Stimulated activated CD4-positive, alpha-beta T cell treated with anti-CD3 and anti-CD28 coated beads, Interleukin-1b, Interleukin-23, amount 100 ng/mL, for 1 hour (primary cell): ENCODE measurements at places on chromosomes 7 and 10.

DNA sequence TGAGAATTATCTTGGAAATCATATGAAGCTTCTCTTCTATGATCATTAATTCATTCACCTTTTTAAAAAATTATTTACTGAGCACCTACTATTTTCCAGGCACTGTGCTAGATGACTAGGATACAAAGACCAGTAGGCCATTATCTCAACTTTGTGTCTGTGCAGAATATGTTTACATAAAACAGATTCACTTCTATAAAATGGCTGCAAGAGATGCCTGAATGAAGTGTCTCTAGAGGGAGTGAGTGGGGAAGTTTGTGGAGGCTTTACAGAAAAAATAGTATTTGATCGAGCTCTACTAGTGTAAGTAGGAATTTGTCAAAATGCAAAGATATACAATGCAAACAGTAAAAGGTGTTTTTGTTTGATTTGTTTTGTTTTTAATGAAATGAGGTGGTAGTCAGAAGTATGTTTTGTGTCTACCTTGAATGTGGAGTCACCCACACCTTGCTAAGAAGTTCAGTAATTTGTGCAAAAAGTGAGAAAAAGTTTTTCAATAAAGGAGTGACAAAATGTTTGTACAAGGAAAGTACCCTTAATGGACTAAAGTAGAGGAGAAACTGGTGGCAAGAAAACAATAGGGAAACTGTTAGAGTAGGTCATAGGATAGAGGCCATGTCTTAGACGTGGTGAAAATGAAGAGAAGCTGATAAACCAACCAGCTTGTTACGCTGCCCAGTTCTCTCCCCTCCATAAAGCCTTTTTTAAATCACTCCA lies 125.5 kb downstream of the KCND2 start:
- no peak for DNase-seq

DNA sequence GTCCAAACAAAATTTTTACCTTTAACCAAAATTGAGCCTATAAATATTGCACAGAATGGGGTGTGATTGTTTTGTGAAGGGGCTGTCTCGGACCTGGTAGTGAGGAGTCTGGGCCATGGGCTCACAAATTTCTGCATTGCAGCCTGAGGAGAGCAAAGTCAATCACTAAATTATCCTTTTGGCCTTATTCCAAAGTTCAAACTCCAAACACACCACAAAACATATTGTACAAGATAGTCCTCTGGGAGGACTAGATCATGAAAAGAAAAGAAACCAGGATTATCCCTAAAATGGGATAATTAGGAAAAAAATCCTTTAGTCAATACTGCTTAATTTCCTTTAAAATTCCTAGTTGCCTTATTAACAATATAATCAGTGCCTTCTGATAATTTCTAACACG lies 115.5 kb downstream of the BUB3 start:
- no peak for DNase-seq

- peak; percentile 19 for DNase-seq
Measured at GRCh38 chr7:103075337-103075918, 488 bp downstream of the ARMC10 start.

DNA sequence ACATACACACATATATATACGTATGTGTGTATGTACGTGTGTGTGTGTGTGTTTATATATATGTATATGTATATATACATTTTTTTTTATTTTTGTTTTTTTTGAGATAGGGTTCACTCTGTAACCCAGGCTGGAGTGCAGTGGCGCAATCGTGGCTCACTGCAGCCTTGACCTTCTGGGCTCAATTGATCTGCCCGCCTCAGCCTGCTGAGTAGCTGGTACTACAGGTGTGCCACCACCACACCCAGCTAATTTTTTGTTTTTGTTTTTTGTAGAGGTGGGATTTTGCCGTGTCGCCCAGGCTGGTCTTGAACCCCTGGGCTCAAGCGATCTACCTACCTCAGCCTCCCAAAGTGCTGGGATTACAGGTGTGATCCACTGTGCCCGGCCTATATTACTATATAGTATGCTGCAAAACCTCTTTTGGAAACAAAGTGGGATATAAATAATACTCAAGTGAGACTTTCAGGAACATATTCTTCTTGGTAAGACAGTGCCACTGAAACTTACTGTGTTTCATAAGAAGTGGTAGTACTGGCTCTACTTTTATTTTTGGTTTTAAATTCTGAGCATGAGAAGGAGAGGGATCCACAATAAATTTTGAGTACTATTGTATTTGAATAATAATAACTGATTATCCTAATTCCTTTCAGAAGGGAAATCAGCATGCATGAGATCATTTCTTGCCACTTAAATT lies 51.0 kb downstream of the MLLT10 start:
- DNase-seq = no peak

- DNase-seq = no peak
Measured at GRCh38 chr10:49178489-49179471, 9.4 kb downstream of the TMEM273 start.

DNA sequence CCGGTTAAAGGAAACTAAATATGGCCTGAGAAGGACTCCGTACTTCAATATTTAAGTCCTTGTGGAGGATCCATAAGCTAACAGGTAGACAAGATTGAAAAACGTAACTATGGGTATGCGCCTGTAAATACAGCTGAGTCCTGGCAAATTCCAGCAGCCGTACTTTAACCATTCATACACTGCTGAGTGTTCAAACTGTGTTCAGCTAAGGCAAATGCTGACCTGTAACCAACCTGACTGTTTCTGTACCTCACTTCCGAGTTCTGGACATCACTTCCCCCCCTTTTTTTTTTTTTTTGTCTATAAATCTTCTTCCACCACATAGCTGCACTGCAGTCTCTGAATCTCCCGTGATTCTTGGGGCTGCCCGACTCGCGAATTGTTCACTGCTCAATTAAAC lies 69.1 kb downstream of the SRPK2 start:
- DNase-seq = no peak
